ENCODE measurements at places on chromosomes 3 and 15. TPM values are rescaled to one million over a fixed set of nuclear protein-coding genes. Genes with fewer than 3 reads are reported as not detected.

APEH gene
- 113 TPM for total RNA-seq

TUSC7 gene
- not detected for total RNA-seq

GRCh38 chr3:126758026-126758425, 54.0 kb downstream of the CHCHD6 start:
- DNase-seq: no peak

DNA sequence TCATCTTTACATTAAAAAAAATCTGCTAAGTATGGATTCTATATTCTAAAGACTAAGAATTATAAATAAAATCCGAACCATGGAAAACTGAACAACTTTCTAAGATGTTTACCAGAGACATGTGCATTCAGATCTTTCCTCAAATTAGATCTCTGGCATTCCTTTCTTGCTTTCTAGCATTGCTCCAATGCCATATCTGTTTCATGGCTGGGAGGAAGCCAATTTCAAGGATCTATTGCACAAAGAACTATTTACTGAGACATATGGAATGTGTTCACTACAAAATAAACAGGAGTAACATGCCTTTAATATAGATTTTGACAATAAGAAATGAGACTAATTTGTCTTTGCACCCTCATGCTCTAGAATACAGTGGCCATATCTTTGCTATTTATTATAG, 45.1 kb upstream of the NANOGP8 start:
- no peak for DNase-seq
